Type B pancreatic cell (in vitro differentiated cells): ENCODE measurements at places on chromosomes 3 and 15. TPM values are rescaled to one million over a fixed set of nuclear protein-coding genes. Genes with fewer than 3 reads are reported as not detected.

Gene CP
- 4.0 and 7.4 TPM in 2 replicates for total RNA-seq

DNA sequence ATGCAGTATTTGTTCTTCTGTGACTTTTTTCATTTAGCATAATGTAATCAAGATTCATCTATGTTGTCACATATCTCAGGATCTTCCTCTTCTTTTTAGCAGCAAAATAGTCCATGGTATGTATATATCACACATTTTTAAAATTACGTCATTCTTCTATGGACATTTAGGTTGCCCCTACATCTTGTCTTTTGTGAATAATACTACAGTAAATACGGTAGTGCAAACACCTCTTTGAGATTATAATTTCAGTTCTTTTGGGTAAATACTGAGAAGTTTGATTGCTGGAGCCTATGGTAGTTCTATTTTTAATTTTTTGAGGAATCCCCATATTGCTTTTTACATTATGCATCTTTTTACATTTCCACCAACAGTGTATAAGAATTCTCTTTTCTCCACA, 1174.9 kb downstream of the NSUN3 start:
- no peak for DNase-seq

DNA sequence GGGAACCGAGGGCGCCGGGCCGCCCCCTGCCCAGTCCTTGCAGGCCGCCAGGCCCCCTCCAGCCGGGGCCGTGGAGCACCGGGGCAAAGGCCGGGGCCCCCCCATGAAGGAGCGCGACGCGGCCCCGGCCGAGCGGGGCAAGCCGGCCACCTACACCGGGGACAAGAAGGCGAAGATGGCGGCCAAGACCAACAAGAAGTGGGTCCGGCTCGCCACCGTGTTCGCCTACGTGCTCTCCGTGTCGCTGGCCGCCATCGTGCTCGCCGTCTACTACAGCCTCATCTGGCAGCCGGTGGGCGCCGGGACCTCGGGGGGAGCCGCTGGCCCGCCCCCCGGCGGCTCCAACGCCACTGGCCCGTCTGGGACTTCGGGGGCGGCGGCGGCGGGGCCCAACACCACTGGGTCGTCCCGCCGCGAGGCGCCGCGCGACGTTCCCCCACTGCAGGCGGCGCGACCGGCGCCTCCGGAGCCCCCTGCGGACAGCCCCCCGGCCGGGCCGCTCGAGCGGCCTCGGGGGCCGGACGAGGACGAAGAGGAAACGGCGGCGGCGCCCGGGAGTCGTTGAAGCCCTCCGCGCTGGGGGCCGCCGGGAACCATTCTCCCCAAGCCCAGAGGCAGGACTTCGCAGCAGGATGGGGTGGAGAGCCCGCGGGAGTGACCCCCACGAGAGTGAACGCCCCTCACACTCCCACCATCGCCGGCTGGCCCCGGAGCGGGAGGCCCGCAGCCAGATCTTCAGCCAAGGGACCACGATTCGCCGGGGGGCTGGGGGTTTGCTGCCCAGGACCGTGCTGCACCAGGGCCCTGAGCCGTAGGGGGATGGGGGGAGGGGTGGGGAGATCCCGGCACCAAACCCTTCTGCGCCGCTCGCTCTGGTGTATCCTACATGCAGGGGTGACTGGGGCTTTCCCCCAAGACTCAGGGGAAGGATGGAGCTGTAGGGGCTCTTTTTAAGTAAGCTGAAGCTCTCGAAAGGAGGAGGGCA, 753 bp downstream of the INAFM2 start:
- DNase-seq, result peak; percentile 68

- DNase-seq, result no peak
Measured at GRCh38 chr3:143644370-143645089, 203.7 kb downstream of the SLC9A9 start.

DNA sequence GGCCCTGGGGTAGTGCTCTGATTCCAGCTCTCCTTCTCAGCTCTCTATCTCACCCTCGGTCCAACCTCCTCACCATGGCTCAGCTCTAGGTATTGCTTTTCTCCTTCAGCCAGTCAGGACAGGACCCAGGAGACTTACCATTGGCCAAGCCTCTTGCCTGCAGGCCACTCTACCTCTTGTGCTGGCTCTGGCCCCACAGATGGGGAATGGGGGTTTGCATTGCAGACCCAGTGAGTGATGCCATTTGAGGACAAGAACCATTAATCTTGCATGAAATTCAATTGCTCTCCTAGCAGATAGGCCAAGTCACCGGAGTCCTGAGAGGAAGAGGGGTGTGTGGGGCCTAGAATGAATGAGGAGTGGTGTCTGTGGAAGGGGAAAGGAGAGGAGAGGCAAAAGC, 6.1 kb upstream of the RPP25 start:
- DNase-seq, result no peak

- DNase-seq, result no peak
Measured at GRCh38 chr3:42123012-42123581, 31.9 kb downstream of the TRAK1 start.
